ENCODE measurements at places on chromosomes 1 and 21. TPM values are rescaled to one million over a fixed set of nuclear protein-coding genes. Genes with fewer than 3 reads are reported as not detected.

DNA sequence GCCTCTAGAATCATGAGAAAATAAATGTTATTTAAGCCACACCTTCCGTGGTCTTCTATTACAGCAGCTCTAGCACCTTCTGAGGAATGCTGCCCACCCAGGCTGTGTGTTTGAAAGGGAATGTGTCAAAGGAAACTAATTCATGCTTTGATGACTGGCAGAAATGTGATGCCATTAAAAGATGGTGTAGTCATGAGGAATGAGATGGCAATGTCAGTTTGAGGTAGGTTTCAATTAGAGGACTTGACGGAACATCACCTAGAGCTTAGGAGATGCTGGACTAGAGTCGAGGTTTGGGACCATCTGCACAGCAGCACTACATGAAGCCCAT is 10.6 kb downstream of the PDZK1 start:
- DNase-seq = no peak

DNA sequence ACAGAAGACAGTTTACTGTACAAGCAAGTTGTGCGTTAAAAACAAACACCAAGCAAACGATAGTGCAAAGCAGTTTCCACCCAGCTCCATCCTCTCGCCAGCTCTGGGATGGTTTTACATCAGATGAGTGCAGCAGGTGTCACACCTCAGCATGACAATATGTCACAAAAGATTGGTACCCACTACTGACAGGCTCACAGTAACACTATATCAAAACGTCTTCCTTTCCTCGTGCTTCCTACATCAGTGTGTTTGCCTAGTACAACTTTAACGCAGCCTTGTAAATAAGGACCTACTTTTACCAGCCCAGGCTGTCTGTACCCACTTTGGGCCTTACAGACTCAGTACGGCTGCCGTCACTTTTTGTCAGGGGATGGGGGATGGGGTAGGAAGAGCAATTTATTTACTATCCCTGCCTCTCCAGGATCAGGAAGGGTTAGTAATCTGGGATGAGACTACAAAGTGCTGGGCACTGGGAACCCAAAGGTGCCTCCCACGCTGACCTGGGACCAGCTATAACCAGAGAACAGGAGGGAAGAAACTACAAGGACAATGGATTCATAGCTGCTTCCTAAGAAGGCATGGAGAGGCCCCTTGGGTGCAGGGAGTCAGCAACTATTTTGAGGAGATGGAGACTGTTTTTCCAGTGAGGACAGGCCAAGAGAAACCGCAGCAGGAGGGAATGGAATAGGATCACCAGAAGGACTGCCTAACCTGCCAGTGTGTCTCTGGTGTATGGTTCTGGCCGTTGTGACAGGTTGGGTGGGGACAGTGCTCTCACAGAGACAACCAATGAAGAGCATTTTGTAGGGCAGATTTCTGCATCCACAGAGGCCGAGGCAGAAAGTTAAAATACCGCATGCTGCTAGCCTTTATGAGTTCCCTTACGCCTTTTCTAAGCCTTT is 30.2 kb downstream of the RUNX3 start:
- no peak for DNase-seq

DNA sequence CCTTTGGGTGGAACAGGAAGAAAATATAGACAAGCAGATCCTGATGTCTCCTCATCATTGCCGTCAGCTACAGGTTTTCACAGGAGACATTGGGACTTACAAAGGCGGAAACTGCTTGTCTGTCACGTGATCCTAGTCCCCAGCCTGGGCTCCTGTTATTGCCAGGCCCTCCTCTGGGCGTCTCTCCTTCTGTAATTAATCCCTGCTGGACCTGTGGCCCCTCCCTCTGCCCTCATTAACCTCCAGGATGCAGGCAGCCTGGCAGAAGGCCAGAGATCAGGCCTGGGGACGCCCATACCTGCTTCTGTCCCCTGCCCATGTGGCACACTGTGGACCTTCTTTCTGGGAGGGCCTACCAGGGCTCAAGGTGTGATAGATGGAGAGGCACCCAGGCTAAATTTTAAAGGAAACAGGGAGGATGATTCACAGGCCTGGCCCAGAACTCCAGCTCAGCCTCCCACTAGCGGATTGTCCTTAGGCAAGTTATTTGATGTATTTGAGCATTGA is 2.4 kb downstream of the S100A5 start:
- no peak for DNase-seq

- no peak for DNase-seq
Measured at GRCh38 chr1:152747831-152748230, 10.0 kb upstream of the KPRP start.

- DNase-seq = no peak
Measured at GRCh38 chr1:39407896-39408640, 83.4 kb upstream of the BMP8A start.

- DNase-seq = no peak
Measured at GRCh38 chr1:184951788-184952187, 22.5 kb downstream of the NIBAN1 start.

DNA sequence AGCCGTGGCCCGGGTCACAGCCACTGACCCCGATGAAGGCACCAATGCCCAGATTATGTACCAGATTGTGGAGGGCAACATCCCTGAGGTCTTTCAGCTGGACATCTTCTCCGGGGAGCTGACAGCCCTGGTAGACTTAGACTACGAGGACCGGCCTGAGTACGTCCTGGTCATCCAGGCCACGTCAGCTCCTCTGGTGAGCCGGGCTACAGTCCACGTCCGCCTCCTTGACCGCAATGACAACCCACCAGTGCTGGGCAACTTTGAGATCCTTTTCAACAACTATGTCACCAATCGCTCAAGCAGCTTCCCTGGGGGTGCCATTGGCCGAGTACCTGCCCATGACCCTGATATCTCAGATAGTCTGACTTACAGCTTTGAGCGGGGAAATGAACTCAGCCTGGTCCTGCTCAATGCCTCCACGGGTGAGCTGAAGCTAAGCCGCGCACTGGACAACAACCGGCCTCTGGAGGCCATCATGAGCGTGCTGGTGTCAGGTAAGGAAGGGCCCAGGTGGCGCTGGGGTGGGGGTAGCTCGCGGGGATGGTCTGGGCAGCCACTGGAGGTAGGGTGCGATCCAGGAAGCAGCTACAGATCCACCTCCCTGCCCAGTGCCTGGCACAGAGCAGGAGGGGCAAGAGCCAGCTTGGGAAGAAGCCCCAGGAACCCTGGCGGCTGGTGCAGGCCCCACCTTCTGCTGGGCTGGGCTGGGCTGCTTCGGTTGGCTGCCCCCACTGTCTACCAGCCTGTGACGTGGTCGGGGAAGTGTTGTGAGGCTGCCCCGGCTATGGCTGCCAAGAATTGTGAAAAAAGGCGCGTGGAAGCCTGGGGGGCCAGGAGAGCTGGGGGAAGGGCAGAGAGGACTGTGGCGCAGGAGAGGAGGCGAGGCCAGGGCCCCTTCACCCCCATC is 3.8 kb downstream of the CELSR2 start:
- peak; percentile 78 for DNase-seq

GRCh38 chr1:121418369-121419049 is 233.7 kb downstream of the SRGAP2C start:
- no peak for DNase-seq

SPRR2B gene
- total RNA-seq = not detected

ALX3 gene
- total RNA-seq = 0.74 TPM
